BJ (cell line): ENCODE measurements at places on chromosomes 3 and 15.
A peak's percentile ranks its signal among the peaks of the same experiment; 100 is the strongest.

DNA sequence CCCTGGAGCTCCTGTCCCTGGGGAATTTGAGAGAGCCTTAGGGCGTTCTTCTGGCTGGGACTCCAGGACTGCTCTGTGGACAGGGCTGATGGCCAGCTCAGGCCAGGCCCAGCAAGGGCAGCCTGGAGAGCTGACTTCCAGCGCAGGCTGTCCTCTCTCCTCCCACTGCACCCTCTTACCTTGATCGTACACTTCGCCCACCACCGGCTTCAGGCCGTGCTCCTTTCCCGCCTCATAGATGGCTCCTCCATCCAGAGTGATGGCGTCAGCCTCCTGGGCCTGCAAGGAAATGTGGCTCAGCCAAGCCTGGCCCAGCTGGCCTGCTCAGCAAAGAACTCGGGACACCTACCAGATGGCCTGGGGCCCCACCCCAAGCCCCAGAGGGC, 3.1 kb downstream of the MELTF start:
- no peak for DNase-seq

DNA sequence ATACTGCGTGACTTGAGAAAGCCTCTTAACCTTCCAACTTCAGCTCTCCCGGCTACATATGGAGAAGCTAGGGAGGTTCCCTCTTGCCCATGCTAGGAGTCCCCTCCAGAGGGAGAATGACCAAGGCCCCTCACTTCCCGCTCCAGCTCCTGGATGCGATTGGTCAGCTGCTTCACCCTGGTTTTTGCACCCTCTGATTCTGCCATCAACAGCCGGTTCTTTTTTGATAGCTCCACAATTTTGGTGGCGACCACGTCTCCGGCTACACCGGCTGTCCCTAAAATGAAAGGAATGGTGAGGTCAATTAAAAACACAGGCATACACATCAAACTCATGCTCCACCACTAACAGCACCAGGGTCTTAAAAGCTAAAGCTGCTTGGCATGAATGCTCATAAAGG, 20.6 kb downstream of the CCDC13 start:
- no peak for DNase-seq

DNA sequence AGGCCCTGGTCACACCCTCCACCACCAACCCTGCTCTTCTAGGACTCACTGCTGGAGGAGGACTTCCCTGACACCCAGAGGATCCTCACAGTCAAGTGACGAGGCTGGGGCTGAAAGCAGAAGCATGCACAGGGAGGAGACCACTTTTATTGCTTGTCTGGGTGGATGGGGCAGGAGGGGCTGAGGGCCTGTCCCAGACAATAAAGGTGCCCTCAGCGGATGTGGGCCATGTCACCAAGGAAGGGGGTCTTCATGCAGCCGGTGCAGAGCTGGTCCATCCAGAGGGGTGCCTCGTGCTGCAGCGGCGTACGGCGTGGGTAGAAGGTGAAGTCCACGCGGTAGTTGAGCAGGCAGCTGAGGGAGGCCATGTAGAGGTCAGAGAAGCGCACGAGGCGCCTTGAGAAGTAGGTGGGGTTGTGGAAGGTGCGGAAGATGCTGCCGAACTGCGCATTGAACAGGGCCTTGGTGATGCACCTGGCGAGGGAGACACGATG, 9.4 kb downstream of the NT5DC2 start:
- no peak for DNase-seq

- DNase-seq = no peak
These were observed 20.9 kb downstream of the BBX start for GRCh38 chr3:107543666-107544065.

DNA sequence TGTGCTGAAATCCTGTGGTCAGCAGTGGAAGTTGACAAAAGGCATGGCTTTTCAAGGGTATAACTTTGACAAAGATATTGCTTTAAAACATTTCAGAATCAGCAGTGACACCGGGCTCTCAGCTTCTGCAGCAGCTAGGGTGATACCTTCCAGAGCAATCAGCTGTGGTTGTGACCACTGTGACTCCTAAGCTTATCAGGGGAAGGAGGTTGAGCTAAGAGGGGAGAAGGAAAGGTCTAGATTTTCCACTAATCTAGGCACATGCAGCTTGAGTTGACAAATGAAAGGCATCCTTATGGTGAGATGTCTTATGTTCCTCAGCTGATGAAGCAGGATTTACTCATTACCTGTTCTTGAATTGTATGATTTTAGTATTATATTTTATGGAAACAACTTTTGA, 16.3 kb upstream of the LRRFIP2 start:
- no peak for DNase-seq

GRCh38 chr15:99449514-99449913, 116.3 kb upstream of the MEF2A start:
- DNase-seq = no peak

GRCh38 chr3:9945358-9945757, 6.8 kb downstream of the PRRT3 start:
- no peak for DNase-seq

GRCh38 chr3:121488628-121489027, 57.2 kb downstream of the POLQ start:
- DNase-seq = no peak

- DNase-seq = no peak
These were observed 71.8 kb upstream of the GCNT3 start for GRCh38 chr15:59539799-59540198.

GRCh38 chr15:60973637-60974415, 255.3 kb downstream of the RORA start:
- DNase-seq = no peak

DNA sequence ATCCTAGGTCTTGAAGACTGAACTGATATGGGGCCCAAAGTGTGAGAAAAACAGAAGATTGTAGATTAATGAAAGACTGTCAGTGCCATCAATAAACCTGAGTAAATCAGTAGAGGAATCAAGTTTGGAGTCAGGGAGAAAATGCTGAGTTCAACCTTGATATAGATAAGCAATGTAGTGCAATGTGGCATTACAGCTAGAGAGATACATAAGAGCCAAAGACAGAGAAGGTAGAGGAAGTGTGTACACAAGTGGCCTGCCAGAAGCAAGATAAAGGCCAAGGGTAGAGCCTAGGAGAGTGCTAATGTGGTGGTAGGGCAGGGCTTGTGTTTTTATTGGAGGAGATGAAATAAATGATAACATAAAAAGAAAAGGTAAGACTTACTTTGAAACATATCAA, 26.0 kb upstream of the EID1 start:
- no peak for DNase-seq

DNA sequence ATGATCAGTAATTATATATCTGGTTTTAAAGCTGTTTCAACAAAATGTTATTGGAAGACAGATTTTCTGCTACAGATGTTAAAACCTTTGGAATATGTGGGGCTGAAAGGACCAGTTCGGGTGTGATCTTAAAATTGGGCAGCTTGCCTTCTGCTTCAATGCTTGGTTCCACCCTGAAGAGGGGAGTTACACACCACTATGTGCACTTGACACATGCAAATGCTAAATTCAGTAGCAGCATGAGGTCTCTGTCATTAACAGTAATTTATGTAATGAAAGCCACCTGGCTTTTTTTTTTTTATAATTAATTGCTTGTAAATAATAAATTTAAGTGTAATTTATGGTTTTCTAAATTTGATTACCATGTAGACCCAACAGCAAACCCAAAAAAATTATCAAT, 24.6 kb downstream of the CDIN1 start:
- no peak for DNase-seq

DNA sequence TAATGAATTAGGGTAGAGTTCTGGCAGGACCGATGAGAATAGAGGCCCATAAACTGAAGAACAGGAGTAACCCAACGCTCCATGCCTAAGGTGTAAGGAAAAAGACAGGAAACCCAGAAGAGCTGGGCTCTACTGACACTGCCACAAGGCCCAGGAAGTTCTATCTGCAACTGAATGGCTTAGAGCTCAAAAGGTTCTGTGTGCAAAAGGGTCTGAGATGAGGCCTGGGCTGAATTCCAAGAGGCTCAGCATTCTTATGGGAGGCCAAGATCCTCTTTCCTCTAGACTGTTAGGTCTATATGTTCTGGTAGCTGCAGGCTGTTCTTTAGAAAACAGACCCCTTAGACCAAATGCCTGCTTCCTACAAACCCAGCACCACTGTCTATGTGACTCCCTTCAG, 30.5 kb upstream of the PRSS50 start:
- DNase-seq = no peak

DNA sequence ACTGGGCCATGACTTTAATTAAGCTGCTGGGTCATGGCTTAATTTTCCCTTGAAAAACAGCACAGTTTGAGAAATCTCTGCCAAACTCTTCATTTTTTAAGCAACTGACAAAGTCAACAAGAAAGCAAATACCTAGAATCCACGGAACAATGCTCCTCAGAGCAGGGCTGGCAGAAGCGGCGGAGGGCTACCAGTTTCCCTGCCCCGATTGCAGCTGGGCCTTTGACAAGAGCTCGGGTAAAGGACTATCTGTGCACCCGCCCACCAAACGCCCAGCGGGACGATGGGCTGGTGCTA, 1.2 kb downstream of the GOLIM4 start:
- no peak for DNase-seq

GRCh38 chr3:72171463-72171881, 386.5 kb upstream of the PROK2 start:
- no peak for DNase-seq

DNA sequence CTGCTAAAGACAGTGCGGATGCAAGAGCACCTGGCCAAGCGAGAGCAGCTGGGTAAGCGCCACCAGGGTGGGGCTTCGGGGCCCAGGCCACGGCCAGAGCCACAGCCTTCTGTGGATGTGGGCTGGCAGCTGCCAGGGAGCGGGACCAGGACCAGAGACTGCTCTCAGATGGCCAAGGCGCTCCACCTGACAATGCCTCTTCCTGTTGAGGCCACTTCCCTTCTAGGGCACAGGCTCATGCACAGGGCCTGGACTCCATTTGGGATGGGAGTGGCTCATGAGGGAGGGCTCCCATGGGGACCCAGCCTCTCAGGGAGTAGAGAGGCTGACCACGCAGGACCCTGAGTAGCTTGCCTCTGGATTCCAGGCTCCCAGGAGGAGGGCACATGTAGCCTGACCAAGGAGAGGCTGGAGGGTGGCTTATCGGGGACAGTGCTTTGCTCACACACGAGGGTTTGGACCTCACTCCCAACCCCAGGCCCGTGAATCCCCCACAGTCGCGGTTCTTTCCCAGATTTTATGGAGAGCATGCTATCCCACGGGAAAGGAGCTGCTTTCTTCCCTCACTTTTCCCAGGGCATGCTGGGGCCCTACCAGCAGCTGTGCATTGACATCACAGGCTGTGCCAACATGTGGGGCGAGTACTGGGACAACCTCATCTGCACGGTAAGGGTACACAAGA, 25.1 kb downstream of the ACAA1 start:
- DNase-seq = no peak

- no peak for DNase-seq
These were observed 50.8 kb upstream of the CACNA2D3 start for GRCh38 chr3:54071601-54072000.

- peak; percentile 45 for DNase-seq
These were observed 58.7 kb upstream of the TIPARP start for GRCh38 chr3:156615592-156616173.

DNA sequence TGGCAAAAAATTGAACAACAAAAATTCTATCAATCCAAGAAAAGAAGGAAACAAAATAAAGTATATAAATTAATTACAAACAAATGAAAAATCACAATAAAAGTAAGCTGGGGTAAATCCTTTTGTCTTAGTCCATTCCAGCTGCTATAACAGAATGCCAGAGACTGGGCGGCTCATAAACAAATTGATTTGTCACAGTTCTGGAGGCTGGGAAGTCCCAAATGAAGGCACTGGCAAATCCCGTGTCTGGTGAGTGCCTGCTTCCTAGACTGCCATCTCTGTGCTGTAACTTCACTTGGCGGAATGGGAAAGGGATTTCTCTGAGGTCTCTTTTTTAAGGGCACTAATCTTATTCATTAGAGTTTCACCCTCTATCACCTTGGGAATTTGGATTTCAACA, 53.6 kb upstream of the RPL35A start:
- DNase-seq = no peak

DNA sequence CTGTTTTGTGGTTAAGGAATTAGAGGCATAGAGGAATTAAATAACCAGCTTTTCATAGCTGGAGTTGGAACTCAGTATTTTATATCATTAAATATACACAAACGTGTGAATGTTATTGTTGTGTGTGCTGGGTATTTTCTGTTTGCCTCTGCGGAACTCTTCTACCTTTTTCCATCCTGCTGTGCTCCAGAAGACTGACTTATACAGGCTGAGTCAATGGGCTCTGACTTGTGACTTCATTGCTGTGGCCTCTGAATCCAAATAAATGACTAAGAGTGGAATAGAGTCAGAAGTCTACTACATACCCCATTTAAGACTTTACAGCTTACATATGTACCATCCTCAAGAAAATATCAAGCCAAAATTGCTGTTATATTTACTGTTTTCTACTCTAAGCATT, 17.6 kb downstream of the ARIH1 start:
- DNase-seq = no peak

DNA sequence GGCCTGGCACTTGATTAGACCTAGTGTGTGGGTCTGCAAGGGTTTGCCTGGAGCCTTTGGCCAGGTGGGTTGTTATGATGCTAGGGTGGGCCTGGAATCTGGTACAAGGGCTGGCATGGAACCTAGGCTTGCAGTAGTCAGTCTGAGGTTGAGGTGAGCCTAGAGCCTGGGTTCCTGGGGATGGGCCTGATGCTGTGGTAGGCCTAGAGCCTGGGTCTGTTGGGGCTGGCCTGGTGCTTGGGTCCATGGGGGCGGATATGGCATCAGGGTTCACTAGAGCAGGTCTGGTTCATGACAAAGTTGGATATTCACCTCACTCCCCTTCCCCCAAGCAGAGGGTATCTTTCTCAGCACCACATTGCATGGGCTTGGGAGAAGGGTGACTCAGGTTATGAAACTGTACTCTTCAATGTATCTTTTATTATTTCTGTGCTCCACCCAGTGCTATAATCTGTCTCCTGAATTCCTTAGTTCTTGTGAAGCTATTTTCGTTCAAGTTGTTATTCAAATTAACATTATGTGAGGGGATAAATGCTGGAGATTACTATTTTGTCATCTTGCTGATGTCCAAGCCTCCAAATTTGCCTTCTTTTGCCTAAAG, 274.4 kb downstream of the NFKBIZ start:
- no peak for DNase-seq

- DNase-seq = peak; percentile 16
These were observed 714.1 kb downstream of the NAALADL2 start for GRCh38 chr3:175573226-175573625.

GRCh38 chr15:89018207-89018606, 70.0 kb upstream of the ABHD2 start:
- DNase-seq = no peak

GRCh38 chr3:122091602-122092295, 36.6 kb downstream of the CD86 start:
- no peak for DNase-seq
